ENCODE measurements at places on chromosomes 3 and 15. TPM values are rescaled to one million over a fixed set of nuclear protein-coding genes. Genes with fewer than 3 reads are reported as not detected.
A peak's percentile ranks its signal among the peaks of the same experiment; 100 is the strongest.

Gene SENP8
- total RNA-seq: 1.4 TPM

Gene OXSM
- 14.3 TPM for total RNA-seq

Gene SYNPR
- not detected for total RNA-seq

Gene CNOT10
- total RNA-seq: 44.2 TPM

Gene SATB1
- total RNA-seq: 267 TPM

Gene ACKR4
- total RNA-seq: not detected

DNA sequence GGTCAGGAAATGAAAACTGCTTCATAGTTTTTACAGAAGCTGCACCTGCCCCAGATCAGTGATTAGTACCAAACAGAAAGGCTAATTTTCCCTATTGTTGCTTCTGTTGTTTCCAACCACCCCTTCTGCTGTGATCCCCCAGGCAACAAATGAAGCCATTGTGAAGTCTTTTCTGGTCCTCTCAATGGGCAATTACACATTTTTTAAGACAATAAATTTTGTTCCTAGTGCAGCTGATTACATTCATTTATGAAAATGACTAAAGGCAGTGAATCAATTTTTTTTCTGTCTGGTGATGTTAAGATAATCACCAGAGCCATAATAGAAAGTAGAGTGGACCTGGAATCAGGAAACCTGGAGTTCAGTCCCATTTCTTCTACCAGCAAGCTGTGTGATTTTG is 32.7 kb downstream of the GLDN start:
- DNase-seq: no peak
- no peak overlapping the region for H3K4me3 ChIP-seq
- no peaks in the 10 kb centered on the region for H3K36me3 ChIP-seq
- no peak overlapping the region for H3K27ac ChIP-seq

- DNase-seq: no peak
- H3K27ac ChIP-seq: no peak overlapping the region
- peaks cover 7% of the 10 kb centered on the region for H3K36me3 ChIP-seq
- H3K4me3 ChIP-seq: no peak overlapping the region
- no peaks in the 10 kb centered on the region for H3K4me1 ChIP-seq
- no peaks in the 10 kb centered on the region for H3K27me3 ChIP-seq
Observed at GRCh38 chr3:11523572-11524101, 120.1 kb downstream of the VGLL4 start.

DNA sequence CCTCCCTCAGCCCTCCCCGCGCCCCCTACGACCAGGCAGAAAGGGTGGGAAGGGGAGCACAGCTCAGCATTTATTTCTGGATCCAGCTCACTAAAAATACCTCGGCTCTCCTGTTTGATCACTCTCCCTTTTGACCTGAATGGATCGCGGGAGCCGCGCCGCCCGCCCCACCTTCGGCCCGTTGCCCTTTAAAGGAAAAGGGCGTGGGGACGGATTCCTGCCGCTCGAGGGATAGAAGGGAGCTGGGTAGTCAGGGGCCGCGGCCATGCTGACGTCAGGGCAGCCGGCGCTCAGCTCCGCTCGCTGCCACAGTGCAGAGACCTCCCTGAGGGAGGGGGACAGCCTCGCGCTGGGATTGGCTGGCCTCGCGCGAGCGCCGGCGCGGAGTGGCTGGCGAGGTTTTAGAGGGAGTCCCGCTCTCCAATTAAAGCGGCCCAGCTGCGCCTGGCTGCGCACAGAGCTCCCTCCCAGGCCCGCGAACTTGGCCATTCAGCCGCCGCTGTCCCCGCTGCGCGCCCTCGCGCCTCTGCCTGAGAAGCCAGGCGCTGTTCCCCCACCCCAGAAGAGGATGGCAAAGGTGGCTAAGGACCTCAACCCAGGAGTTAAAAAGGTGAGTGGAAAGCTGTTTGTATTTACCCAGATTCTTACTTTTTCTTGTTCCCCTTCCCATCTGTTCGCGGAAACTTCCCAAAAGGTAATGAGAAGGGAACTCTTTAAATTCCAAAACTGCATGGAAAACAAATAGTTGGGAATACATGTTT is at the start of gene LMCD1:
Gene LMCD1 (plus strand): TSS at position 453 of the 761 bp plus-strand sequence. CDS start 116 bp downstream, at position 569.
- peaks cover 15% of the 10 kb centered on the region for H3K4me1 ChIP-seq
- peak; percentile 84 for DNase-seq
- H3K36me3 ChIP-seq: no peaks in the 10 kb centered on the region
- peak within 1 kb of the TSS; percentile 74 for H3K4me3 ChIP-seq

DNA sequence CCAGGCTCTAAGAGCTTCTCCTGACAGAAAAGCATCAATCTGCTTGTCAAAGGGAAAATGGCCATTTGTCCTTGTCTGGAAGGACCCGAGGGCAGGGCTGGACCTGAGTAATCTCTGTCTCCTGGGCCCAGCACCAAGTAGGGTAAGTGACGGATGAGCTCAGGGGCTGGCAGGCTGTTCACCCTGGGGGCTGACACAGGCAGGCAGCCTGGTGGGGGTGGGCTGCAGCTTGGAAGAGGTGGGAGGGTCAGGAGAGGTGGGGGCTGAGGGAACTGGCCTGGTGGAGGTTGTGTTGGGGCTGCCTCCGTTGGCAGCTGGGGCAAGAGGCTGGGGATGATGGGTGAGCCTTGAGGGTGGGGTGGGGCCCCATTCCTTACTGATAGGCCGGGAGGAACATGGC is 42.3 kb upstream of the ADPGK start:
- no peak for DNase-seq
- H3K36me3 ChIP-seq: no peaks in the 10 kb centered on the region
- H3K27ac ChIP-seq: no peak overlapping the region
- H3K4me3 ChIP-seq: no peak overlapping the region
- H3K4me1 ChIP-seq: no peaks in the 10 kb centered on the region
- H3K27me3 ChIP-seq: peaks cover 17% of the 10 kb centered on the region

- no peak overlapping the region for H3K27ac ChIP-seq
- DNase-seq: no peak
- no peaks in the 10 kb centered on the region for H3K36me3 ChIP-seq
- H3K27me3 ChIP-seq: no peaks in the 10 kb centered on the region
- H3K4me1 ChIP-seq: no peaks in the 10 kb centered on the region
Observed at GRCh38 chr15:98758224-98758623, 109.9 kb downstream of the IGF1R start.

DNA sequence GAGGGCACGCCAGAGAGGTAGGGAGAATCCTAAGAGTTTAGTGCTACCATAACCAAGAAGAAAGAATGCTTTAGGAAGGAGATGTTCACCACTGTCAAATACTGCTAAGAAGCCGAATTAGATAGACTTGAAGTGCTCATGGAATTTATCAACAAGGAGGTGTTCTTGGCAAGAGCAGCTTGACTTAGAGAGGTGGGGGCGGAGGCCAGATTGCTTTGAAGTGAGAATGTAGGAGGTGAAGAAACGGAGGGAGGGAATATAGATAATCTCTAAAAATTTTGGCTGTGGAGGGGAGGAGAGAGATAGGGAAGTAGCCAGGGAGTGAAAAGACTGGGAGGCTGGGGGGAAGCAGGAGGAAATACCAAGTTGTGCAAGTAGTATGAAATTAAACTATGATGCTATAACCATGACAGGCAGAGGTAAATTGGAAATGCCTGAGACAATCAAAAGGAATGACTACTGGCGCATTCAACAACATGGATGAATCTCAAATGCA is 35.5 kb downstream of the GADL1 start:
- no peak overlapping the region for H3K27ac ChIP-seq
- DNase-seq: no peak
- no peaks in the 10 kb centered on the region for H3K36me3 ChIP-seq

GRCh38 chr3:54826251-54826691 is 101.6 kb downstream of the LRTM1 start:
- no peak overlapping the region for H3K27ac ChIP-seq
- no peaks in the 10 kb centered on the region for H3K4me1 ChIP-seq
- no peak overlapping the region for H3K4me3 ChIP-seq
- H3K27me3 ChIP-seq: no peaks in the 10 kb centered on the region
- DNase-seq: no peak

GRCh38 chr15:60074181-60074885 is 70.2 kb downstream of the FOXB1 start:
- no peak overlapping the region for H3K4me3 ChIP-seq
- no peak overlapping the region for H3K27ac ChIP-seq
- H3K4me1 ChIP-seq: peaks cover 42% of the 10 kb centered on the region
- H3K36me3 ChIP-seq: no peaks in the 10 kb centered on the region
- H3K27me3 ChIP-seq: peaks cover 6% of the 10 kb centered on the region
- DNase-seq: no peak

- H3K4me3 ChIP-seq: no peak overlapping the region
- H3K27me3 ChIP-seq: no peaks in the 10 kb centered on the region
- H3K4me1 ChIP-seq: peaks cover 41% of the 10 kb centered on the region
- peaks cover 84% of the 10 kb centered on the region for H3K36me3 ChIP-seq
- H3K27ac ChIP-seq: peak overlapping the region; percentile 18
Observed at GRCh38 chr3:186946756-186947375, 16.5 kb downstream of the ST6GAL1 start.

- no peaks in the 10 kb centered on the region for H3K4me1 ChIP-seq
- no peak for DNase-seq
- no peak overlapping the region for H3K4me3 ChIP-seq
Observed at GRCh38 chr3:168824107-168824506, 728.4 kb upstream of the GOLIM4 start.

GRCh38 chr3:160370987-160371857 is 27.8 kb downstream of the IFT80 start:
- no peak overlapping the region for H3K4me3 ChIP-seq
- peaks cover 1% of the 10 kb centered on the region for H3K4me1 ChIP-seq
- H3K27ac ChIP-seq: no peak overlapping the region
- H3K36me3 ChIP-seq: peaks cover 28% of the 10 kb centered on the region

DNA sequence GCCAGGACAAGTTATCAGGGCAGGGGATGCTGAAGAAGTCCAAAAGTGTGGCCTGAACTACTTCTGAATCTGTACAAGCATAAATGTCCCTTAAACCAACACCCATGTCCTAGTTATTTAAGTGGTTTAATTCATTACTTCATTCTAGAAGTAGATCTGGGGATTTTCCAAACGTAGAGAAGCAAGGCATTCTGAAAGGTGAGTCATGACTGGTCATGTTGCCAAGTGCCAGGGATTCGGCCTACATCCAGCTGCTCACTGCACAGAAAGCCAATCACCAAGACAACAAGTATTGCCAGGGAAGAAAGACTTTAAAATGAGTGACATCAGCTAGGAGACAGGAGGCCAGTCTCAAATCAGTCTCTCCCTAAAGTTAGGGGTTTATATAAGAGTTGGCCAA is 396.6 kb downstream of the GABRB3 start:
- H3K4me1 ChIP-seq: no peaks in the 10 kb centered on the region
- no peak for DNase-seq
- H3K4me3 ChIP-seq: no peak overlapping the region
- H3K27ac ChIP-seq: no peak overlapping the region
- H3K27me3 ChIP-seq: no peaks in the 10 kb centered on the region

DNA sequence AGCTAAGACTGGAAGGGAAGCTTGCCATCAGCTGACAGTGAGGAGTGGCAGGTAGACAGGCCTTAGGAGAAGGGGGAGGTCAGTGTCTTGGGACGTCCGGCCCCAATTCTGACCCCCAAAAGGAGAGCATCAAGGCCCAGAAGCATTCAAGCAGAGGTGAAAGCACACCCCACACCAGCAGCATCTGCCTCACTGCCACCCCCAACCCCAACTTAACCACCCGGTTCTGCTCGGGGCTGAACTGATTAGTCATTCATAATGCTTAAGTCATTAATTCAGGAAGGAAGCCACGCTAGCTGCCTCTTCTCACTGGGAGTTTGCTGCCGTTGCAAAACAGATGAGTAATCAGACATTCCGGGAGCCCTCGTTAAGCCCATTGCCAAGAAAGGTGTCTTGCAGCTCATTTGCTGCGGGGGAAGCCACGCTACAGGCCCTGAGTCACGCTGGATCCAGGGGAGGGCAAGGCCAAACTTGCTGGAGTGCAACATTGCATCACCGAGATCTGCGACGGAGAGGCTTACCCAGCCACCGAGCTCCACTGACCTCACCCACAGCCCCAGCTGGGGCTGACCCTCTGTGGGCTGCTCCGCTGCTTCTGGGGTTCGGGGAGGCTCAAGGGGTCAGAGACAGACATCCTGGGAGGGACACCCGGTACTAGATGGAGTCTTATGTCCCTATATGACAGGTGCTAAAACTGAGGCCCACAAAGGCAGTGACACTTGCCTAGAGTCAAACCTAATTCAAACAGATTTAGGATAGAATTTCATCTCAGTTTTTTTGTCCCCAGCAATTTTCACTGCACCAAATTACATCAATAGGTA is 46.4 kb upstream of the HES1 start:
- H3K36me3 ChIP-seq: no peaks in the 10 kb centered on the region
- H3K27me3 ChIP-seq: peaks cover 19% of the 10 kb centered on the region
- peak; percentile 66 for DNase-seq
- H3K4me3 ChIP-seq: no peak overlapping the region
- H3K4me1 ChIP-seq: peaks cover 27% of the 10 kb centered on the region
- H3K27ac ChIP-seq: peak overlapping the region; percentile 72

- no peaks in the 10 kb centered on the region for H3K36me3 ChIP-seq
- DNase-seq: no peak
- H3K27me3 ChIP-seq: no peaks in the 10 kb centered on the region
- H3K4me3 ChIP-seq: no peak overlapping the region
Observed at GRCh38 chr3:146896711-146897110, 291.6 kb upstream of the PLSCR5 start.

DNA sequence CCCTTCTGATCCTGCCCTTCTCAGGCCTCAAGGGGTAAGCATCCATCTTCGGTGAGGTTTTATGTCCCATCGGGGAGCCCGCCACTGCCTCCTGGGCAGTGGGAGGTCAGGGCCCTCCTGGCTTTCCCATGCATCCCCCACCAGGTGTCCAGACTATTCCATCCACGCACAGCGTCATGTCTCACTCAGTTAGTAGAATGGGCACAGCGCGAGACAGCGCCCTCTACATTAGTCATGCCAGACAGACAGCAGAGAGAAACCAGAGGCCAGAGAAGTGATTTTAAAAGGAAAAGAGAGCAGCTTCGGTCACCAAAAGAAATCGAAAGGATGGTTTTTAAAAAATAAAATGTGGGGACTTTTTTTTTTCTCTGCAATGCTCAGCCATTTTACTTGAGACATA is 49.8 kb downstream of the ZDHHC3 start:
- H3K4me3 ChIP-seq: no peak overlapping the region
- H3K27ac ChIP-seq: no peak overlapping the region
- H3K4me1 ChIP-seq: no peaks in the 10 kb centered on the region
- H3K36me3 ChIP-seq: peaks cover 19% of the 10 kb centered on the region
- DNase-seq: no peak
- H3K27me3 ChIP-seq: no peaks in the 10 kb centered on the region

- H3K27me3 ChIP-seq: no peaks in the 10 kb centered on the region
- H3K4me3 ChIP-seq: no peak overlapping the region
- DNase-seq: no peak
- H3K27ac ChIP-seq: no peak overlapping the region
- H3K36me3 ChIP-seq: no peaks in the 10 kb centered on the region
- H3K4me1 ChIP-seq: no peaks in the 10 kb centered on the region
Observed at GRCh38 chr3:78969483-78969882, 798.3 kb downstream of the ROBO1 start.

- H3K27me3 ChIP-seq: no peaks in the 10 kb centered on the region
- peaks cover 6% of the 10 kb centered on the region for H3K36me3 ChIP-seq
- H3K4me3 ChIP-seq: no peak overlapping the region
- DNase-seq: no peak
Observed at GRCh38 chr3:112115161-112115739, 17.8 kb downstream of the GCSAM start.

DNA sequence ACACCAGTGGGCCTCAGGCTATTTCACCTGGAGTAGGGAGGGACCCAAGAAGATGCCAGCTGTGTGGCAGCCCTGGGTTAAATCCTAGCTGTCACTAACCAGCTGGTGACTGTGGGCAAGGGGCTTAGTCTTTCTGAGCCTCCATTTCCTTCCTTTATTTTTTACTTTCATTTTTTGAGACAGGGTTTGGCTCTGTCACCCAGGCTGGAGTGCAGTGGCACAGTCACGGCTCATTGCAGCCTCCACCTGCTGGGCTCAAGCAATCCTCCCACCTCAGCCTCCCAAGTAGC is 108.0 kb upstream of the SMAD3 start:
- peaks cover 4% of the 10 kb centered on the region for H3K27me3 ChIP-seq
- H3K4me3 ChIP-seq: no peak overlapping the region
- DNase-seq: no peak
- no peaks in the 10 kb centered on the region for H3K4me1 ChIP-seq
- no peaks in the 10 kb centered on the region for H3K36me3 ChIP-seq

Data from activated CD4-positive, alpha-beta memory T cell treated with anti-CD3 and anti-CD28 coated beads, Interleukin-2, amount 10 ng/mL, durations not matched to agents 7 days and 5 days (primary cell).